Stimulated activated naive B cell treated with anti-CD40 and anti-IgM and Interleukin-4, amounts not matched to agents 10 μg/mL and 1 μg/mL and 100 μg/mL, for 72 hours (primary cell): ENCODE measurements at places on chromosomes 4 and X.

DNA sequence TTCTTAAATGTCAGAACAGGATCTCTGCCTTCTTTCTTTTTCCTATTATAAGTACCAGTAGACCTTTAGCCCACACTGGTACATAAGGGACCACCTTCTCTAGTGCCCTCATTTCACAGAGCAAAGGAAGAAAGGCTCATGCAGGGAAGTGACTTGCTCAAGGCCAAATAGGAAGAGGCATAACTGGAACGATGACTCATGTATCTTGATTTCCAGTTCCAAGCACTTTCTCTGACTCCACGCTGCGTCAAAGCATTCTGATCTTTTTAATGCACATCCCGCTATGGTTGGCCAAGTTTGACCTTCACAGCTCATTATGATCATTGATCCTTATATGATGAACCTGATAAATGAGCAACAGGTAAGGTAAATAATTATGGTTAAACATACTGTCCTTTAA lies 542.0 kb downstream of the GBA3 start:
- H3K4me1 ChIP-seq = no peaks in the 10 kb centered on the region
- no peak for DNase-seq
- no peaks in the 10 kb centered on the region for H3K36me3 ChIP-seq
- H3K27ac ChIP-seq = no peak overlapping the region
- H3K27me3 ChIP-seq = no peaks in the 10 kb centered on the region

GRCh38 chr4:86558797-86559196 lies 35.3 kb upstream of the PTPN13 start:
- no peak overlapping the region for H3K4me3 ChIP-seq
- no peaks in the 10 kb centered on the region for H3K36me3 ChIP-seq
- no peak overlapping the region for H3K27ac ChIP-seq
- DNase-seq = no peak
- H3K4me1 ChIP-seq = peaks cover 2% of the 10 kb centered on the region

DNA sequence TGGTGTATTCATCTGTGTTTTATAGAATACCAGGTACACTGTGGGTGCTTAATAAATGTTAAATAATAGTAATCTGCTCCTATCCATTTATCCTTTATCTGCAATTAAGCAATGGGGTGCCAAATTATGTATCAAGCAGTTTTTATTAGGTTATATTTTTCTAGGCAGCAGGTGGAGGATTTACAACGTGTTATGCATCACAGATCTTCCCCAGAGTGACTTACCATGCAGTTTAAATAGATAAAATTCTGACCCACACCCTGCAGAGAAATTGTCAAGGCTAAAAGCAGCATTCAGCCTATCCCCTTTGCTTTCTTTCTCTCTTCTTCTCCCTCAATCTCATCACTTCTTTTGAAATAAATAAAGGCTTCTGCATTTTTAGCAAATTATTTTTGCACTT lies 306.4 kb downstream of the CXXC4 start:
- no peaks in the 10 kb centered on the region for H3K36me3 ChIP-seq
- H3K27me3 ChIP-seq = no peaks in the 10 kb centered on the region
- H3K27ac ChIP-seq = no peak overlapping the region
- DNase-seq = no peak
- no peaks in the 10 kb centered on the region for H3K4me1 ChIP-seq
- no peak overlapping the region for H3K4me3 ChIP-seq

GRCh38 chr4:6524436-6524835 lies 50.6 kb upstream of the MAN2B2 start:
- H3K4me1 ChIP-seq = no peaks in the 10 kb centered on the region
- H3K4me3 ChIP-seq = no peak overlapping the region
- DNase-seq = no peak
- H3K36me3 ChIP-seq = no peaks in the 10 kb centered on the region
- no peak overlapping the region for H3K27ac ChIP-seq

GRCh38 chrX:46686003-46686645 lies 72.8 kb downstream of the SLC9A7 start:
- no peaks in the 10 kb centered on the region for H3K27me3 ChIP-seq
- H3K36me3 ChIP-seq = peaks cover 26% of the 10 kb centered on the region
- peaks cover 59% of the 10 kb centered on the region for H3K4me1 ChIP-seq
- DNase-seq = peak; percentile 17
- no peak overlapping the region for H3K27ac ChIP-seq

DNA sequence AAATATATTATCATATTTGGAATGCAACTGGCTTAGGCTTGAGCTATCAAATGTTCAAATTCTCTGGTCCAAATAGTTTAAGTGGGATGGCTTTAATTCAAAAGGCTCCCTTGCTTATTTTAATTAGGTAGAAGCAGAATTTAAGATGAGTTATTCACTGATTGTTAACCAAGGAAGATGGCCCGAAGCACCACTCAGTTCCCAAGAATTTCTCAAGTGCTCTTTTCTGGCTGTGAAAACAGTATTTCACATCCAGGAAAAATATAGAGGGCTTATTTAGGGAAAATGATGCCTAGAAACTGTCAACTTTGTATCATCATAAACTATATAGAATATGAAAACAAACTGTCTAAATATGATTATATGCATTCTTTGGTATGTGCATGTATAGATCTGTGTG lies 246.5 kb upstream of the SFRP2 start:
- no peaks in the 10 kb centered on the region for H3K4me1 ChIP-seq
- no peak overlapping the region for H3K27ac ChIP-seq
- no peaks in the 10 kb centered on the region for H3K36me3 ChIP-seq
- DNase-seq = no peak
- no peaks in the 10 kb centered on the region for H3K27me3 ChIP-seq
- no peak overlapping the region for H3K4me3 ChIP-seq

DNA sequence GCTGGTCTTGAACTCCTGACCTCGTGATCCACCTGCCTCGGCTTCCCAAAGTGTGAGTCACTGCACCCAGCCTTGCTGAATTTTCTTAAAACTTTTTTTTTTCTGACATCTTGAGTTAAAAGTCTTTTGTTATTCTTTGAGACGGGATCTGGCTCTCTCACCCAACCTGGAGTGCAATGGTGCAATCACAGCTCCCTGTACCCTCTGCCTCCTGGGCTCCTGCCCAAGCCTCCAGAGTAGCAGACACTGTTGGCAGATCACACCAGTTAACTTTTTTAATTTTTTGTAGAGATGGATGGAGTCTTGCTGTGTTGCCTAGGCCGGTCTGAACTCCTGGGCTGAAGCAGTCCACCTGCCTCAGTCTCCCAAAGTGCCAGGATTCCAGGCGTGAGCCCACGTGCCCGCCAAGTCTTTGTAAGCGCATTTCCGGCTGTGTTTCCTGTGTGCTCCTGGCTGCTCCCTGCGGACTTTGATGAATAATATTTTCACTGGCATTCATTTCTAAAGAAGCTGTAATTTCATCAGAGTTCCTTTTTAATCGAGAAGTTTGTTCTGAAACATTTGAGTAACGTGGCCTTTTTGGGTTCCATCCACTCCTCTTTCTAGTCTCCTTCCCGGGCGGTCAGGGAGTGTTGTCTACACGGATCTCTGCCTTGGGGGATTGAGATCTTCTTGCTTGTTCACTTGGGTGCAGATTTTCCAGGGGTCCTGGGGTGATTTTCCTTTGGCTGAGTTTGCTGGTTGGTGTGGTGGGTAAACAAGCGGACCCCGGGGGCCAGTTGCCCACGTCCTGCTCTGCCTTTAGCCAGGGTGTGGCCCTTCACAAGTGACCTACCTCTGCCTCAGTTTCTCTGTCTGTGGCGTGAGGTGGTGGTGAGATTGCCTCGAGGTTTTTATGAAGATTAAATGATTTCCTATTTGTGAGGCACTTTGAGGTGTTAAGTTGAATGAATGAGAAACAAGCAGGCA lies 44.4 kb downstream of the PCGF3 start:
- H3K27me3 ChIP-seq = no peaks in the 10 kb centered on the region
- peak overlapping the region; percentile 37 for H3K27ac ChIP-seq
- peaks cover 9% of the 10 kb centered on the region for H3K4me1 ChIP-seq
- no peak overlapping the region for H3K4me3 ChIP-seq
- no peak for DNase-seq

- H3K4me1 ChIP-seq = peaks cover 25% of the 10 kb centered on the region
- H3K27ac ChIP-seq = no peak overlapping the region
- no peak for DNase-seq
- H3K36me3 ChIP-seq = peaks cover 71% of the 10 kb centered on the region
- no peaks in the 10 kb centered on the region for H3K27me3 ChIP-seq
- no peak overlapping the region for H3K4me3 ChIP-seq
These were observed 272.2 kb downstream of the DHRSX start for GRCh38 chrX:2228536-2228935.

- H3K27me3 ChIP-seq = no peaks in the 10 kb centered on the region
- DNase-seq = no peak
- no peaks in the 10 kb centered on the region for H3K36me3 ChIP-seq
These were observed 1056.6 kb downstream of the RAPGEF2 start for GRCh38 chr4:160159457-160159856.

- no peaks in the 10 kb centered on the region for H3K4me1 ChIP-seq
- H3K27ac ChIP-seq = no peak overlapping the region
- H3K4me3 ChIP-seq = no peak overlapping the region
- H3K27me3 ChIP-seq = no peaks in the 10 kb centered on the region
- DNase-seq = no peak
These were observed 674.3 kb upstream of the AMOT start for GRCh38 chrX:113514906-113515305.

DNA sequence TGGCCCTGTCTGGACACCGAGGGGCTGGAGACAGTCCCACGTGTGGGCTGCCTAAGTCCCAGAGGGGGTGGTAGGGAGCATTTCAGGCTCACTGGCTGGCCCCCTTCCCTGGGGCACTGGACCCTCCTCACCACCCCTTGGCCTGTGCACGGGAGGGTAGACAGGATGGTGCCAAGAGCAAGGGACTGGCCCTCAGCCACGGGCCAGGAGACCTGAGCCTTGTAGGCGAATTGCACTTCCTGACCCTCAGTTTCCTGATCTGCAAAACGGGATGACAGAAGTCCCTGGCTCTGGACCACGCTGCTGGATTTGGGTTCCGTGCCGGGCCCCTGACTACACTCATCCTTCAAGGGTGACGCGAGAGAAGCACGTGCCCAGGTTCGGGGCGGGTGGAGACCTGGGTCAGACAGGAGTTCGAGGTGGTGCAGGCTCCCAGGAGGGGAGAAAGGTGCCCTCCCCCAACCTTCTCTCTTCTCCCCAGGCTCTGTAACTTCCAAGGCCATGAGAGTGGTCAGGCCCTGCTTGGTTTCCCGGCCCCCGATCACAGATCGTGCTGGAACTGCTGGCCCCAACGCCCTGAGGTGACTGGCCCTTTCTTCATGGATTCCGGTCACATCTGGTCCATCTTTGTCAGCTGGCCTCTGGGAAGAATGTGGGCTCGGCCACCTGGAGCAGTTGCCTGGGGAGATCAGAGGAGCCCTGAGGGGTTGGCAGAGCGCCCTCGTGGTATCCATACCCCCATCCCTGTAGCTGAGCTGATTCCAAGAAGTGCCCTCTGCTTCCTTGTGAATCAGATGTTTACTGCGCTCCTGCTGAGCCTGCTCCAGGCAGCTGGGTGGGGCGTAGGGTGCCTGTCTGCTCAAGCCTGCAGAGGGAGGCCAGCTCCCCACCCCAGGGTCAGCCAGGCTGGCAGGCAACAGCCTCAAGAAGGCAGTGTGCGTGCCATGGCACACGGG lies 3.3 kb downstream of the SH3BP2 start:
- no peak overlapping the region for H3K27ac ChIP-seq
- H3K36me3 ChIP-seq = peaks cover 7% of the 10 kb centered on the region
- no peak for DNase-seq
- no peak overlapping the region for H3K4me3 ChIP-seq
- H3K27me3 ChIP-seq = no peaks in the 10 kb centered on the region

DNA sequence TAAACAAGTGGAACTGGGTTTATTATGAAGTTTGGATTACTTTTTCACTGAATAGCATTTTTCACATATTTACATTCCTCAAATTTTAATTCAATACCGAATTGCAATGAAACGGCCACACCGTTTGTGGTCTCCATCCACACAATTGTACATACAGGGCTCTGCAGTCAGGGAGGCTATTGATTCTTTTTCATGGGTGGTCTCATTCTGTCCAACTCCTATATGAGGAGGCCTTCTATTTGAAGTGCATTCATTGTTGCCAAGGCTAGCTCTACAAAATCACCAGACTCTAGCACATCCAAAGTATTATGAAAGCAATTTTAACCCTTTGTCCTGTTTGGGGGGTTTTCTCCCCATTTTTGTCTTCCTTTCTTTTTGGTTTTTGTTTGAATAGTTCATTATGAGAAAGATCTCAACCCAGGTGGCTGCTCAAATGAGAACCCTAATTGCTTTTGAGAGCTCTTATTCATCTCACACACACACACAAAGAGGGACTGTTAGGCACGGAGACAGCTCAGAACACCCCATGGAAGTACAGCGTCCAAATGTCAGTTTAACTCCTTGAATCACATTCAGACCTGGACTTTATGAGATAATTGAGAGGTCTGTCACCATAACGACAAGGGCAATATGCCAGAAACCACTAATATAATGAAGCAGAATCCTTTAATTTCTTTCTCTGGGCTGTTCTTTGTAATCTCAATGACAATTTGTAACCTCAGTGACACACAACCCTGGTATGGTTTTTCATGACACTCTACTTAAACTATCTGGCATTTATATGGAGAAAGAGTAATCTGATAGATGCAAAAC lies 79.4 kb downstream of the NLGN4X start:
- no peak overlapping the region for H3K4me3 ChIP-seq
- DNase-seq = no peak
- H3K4me1 ChIP-seq = no peaks in the 10 kb centered on the region
- no peak overlapping the region for H3K27ac ChIP-seq

GRCh38 chr4:107862658-107863057 lies 37.9 kb downstream of the SGMS2 start:
- H3K27me3 ChIP-seq = peaks cover 15% of the 10 kb centered on the region
- H3K4me1 ChIP-seq = no peaks in the 10 kb centered on the region
- no peak for DNase-seq
- no peak overlapping the region for H3K27ac ChIP-seq
- no peak overlapping the region for H3K4me3 ChIP-seq
- no peaks in the 10 kb centered on the region for H3K36me3 ChIP-seq

- no peak overlapping the region for H3K27ac ChIP-seq
- H3K4me3 ChIP-seq = no peak overlapping the region
- no peak for DNase-seq
- peaks cover 10% of the 10 kb centered on the region for H3K4me1 ChIP-seq
- H3K27me3 ChIP-seq = no peaks in the 10 kb centered on the region
- H3K36me3 ChIP-seq = no peaks in the 10 kb centered on the region
These were observed 4.1 kb upstream of the CSF2RA start for GRCh38 chrX:1264556-1264955.

GRCh38 chr4:70613306-70614183 lies 15.0 kb upstream of the ENAM start:
- no peak for DNase-seq
- peak overlapping the region; percentile 75 for H3K27ac ChIP-seq
- H3K4me1 ChIP-seq = peaks cover 39% of the 10 kb centered on the region
- no peaks in the 10 kb centered on the region for H3K27me3 ChIP-seq
- H3K36me3 ChIP-seq = no peaks in the 10 kb centered on the region

DNA sequence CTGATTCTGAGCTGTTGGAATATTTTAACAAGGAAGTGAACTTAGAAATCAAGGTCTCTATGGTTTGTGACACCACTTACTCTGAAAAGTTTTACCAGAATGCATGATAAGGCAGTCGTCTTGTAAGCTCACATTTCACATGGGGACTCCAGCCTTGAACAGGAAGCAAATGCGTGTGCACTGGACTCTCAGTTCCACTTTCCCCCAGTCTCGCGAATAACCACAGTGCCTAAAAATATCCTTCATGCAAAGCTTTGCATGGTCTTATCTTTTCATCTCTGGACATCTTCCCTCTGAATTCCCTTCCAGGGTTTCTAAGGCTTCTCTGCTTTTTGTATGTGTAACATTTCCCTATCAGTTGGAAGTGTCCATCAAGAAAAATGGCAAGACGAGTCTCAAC lies 581.8 kb downstream of the NLGN4X start:
- no peak overlapping the region for H3K4me3 ChIP-seq
- DNase-seq = peak; percentile 31
- peaks cover 14% of the 10 kb centered on the region for H3K4me1 ChIP-seq
- no peaks in the 10 kb centered on the region for H3K36me3 ChIP-seq

GRCh38 chr4:57194068-57194611 lies 84.0 kb upstream of the IGFBP7 start:
- DNase-seq = no peak
- H3K27ac ChIP-seq = peak overlapping the region; percentile 14
- peaks cover 29% of the 10 kb centered on the region for H3K27me3 ChIP-seq
- no peaks in the 10 kb centered on the region for H3K4me1 ChIP-seq
- H3K4me3 ChIP-seq = no peak overlapping the region
